ENCODE measurements at places on chromosomes 4 and X. TPM values are rescaled to one million over a fixed set of nuclear protein-coding genes. Genes with fewer than 3 reads are reported as not detected.

- H3K4me1 ChIP-seq = no peaks in the 10 kb centered on the region
- H3K27ac ChIP-seq = no peak overlapping the region
- H3K36me3 ChIP-seq = no peaks in the 10 kb centered on the region
These were observed 750.5 kb downstream of the ADGRL3 start for GRCh38 chr4:61950625-61951024.

- H3K4me3 ChIP-seq = no peak overlapping the region
- H3K27me3 ChIP-seq = no peaks in the 10 kb centered on the region
- peaks cover 5% of the 10 kb centered on the region for H3K4me1 ChIP-seq
- H3K27ac ChIP-seq = no peak overlapping the region
- no peak for DNase-seq
These were observed 7.7 kb downstream of the ABCD1 start for GRCh38 chrX:153732401-153732800.

- no peak overlapping the region for H3K27ac ChIP-seq
- no peaks in the 10 kb centered on the region for H3K27me3 ChIP-seq
- H3K4me1 ChIP-seq = no peaks in the 10 kb centered on the region
- no peaks in the 10 kb centered on the region for H3K36me3 ChIP-seq
These were observed 129.5 kb upstream of the PSAPL1 start for GRCh38 chr4:7564242-7564641.

DNA sequence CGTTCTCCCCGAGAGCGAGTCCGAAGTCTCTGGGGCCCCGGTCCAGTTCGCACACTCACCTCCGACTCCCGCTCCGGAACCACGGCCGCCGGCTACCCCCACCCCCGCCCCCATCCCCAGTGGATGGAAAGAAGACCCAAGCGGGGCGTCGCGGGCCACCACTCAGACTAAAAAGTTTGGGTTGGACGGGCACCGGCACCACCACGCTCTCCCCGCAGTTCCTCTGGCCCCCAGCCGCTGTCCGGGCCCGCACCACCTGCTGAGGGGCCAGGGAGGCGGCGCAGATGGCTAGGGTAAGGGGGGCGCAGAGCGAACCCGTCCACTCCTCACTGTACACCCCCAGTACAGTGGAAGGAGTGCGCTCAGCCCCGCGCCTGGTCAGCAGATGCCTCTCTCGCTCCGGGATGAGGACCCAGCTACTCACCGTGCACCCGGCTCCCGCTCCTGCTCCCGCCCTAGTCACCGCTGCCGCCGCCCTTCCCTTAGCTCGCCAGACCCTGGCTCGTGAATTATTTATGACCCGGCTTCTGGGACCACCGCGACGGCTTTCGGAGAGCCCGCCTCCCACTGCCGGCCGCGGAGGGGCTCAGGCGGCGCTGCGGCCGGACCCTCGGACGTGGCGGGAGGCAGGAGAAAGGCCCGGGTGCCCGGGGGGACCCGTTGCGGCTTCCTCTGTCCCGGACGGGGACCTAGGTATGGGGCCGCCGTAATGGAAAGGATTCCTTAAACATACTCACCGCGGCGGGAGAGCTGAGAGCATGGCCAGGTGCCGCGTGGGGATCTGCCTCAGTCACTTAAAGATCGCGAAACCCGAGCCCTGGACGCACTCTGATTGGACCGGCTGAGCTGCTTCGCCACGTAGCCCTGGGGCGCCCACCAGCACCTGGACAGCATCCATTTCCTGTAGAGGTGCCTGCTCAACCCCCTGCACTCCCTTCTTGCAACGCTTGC is at the start of gene PROM1:
Gene PROM1 (minus strand): TSS at position 783 of the 951 bp plus-strand sequence. CDS start 8,117 bp downstream, outside the sequence.
- no peaks in the 10 kb centered on the region for H3K27me3 ChIP-seq
- no peaks in the 10 kb centered on the region for H3K36me3 ChIP-seq
- H3K4me3 ChIP-seq = peak within 1 kb of the TSS; percentile 27

- no peak for DNase-seq
- no peak overlapping the region for H3K4me3 ChIP-seq
- H3K27me3 ChIP-seq = no peaks in the 10 kb centered on the region
- H3K36me3 ChIP-seq = no peaks in the 10 kb centered on the region
- no peaks in the 10 kb centered on the region for H3K4me1 ChIP-seq
- no peak overlapping the region for H3K27ac ChIP-seq
These were observed 371.7 kb downstream of the BCOR start for GRCh38 chrX:39725928-39726619.

GRCh38 chr4:151105454-151106032 is 6.1 kb downstream of the RPS3A start:
- no peak overlapping the region for H3K4me3 ChIP-seq
- no peak overlapping the region for H3K27ac ChIP-seq
- DNase-seq = no peak
- H3K36me3 ChIP-seq = peaks cover 7% of the 10 kb centered on the region
- H3K27me3 ChIP-seq = no peaks in the 10 kb centered on the region

DNA sequence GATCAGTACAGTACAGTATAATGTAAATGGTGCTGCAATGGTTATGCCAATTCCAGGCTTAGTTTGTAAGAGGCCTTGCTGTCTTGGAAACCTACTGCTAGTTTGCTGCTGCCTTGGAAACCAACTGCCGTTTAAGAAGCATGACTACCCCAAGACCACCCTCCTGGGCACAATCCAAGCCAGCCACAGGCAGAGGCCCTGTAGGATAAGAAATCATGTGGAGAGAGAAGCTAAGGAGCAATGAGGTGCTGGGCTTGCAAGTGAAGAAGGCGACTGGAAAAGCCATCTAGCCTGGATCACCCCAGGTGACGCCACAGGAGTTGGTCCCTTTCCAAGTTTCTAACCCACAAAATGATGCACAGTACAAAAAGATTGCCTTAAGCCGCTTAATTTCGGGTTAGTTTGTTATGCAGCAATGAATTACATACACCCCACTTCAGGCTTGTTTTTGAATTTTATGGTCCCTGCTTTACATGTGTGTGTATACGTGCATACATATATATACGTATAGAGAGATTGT is 16.9 kb downstream of the ZFP42 start:
- H3K36me3 ChIP-seq = no peaks in the 10 kb centered on the region
- no peak overlapping the region for H3K27ac ChIP-seq
- H3K4me3 ChIP-seq = no peak overlapping the region
- H3K27me3 ChIP-seq = no peaks in the 10 kb centered on the region

- no peaks in the 10 kb centered on the region for H3K4me1 ChIP-seq
- no peak for DNase-seq
- no peak overlapping the region for H3K27ac ChIP-seq
These were observed 631.6 kb downstream of the TECRL start for GRCh38 chr4:63777601-63778000.

DNA sequence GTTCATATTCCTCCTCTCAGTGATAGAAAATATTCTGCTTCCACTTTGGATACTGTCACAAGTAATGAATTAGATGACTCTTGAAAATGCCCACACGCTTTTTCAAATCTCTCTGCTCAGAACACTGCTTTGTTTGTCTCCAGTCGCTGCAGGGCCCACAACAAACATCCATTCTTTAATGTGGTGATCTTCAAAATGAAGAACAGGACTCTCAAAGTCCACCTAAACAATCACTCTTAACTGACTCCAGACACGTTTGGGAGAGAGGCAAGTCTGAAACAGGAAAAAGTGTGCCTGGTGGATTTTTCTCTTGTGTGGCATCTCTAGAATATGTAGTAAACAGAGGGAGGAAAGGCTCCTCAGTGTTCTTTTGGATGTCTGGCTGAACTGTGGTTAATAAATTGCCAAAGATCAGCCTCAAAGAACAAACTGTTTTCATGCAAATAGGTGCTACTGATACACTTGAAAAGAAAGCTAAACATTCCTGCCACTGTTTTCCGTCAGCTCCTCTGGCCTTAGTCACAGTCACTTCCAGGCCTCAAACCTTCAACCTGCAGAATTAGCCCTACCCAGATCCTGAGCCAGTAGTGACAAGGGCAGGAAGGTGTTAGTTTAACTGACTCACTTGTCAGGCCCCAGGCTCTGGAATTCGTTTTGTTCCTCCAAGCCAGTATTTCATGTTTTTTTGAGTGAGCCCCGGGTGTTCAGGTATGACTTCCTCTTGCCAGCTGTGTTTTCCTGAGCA is 259.6 kb upstream of the GPC4 start:
- H3K27ac ChIP-seq = no peak overlapping the region
- H3K4me1 ChIP-seq = no peaks in the 10 kb centered on the region
- no peak overlapping the region for H3K4me3 ChIP-seq
- no peak for DNase-seq
- H3K36me3 ChIP-seq = no peaks in the 10 kb centered on the region

- H3K27me3 ChIP-seq = no peaks in the 10 kb centered on the region
- H3K27ac ChIP-seq = no peak overlapping the region
- no peak for DNase-seq
- no peaks in the 10 kb centered on the region for H3K4me1 ChIP-seq
- H3K4me3 ChIP-seq = no peak overlapping the region
- no peaks in the 10 kb centered on the region for H3K36me3 ChIP-seq
These were observed 64.9 kb downstream of the SORCS2 start for GRCh38 chr4:7256984-7257810.

DNA sequence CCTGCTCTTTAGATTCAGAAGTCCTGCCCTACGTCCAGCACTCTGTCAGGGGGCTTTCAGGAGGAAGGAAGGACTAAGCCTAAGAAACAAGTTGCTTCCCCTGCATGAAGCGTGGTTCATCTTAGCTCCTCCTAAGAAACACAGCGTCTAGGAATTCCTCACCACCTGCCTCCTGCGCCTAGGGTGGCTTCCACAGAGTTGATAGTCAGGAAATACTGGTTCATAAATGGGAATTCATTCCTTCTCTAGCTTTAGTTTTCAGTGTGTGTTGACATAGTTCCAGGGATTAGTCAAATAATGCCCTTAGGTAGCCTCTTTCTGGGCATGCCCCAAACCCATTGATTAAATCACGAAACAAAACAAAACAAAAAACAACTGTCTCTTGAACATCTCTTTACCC is 1.7 kb upstream of the MXRA5 start:
- H3K4me1 ChIP-seq = no peaks in the 10 kb centered on the region
- DNase-seq = no peak
- no peak overlapping the region for H3K27ac ChIP-seq
- no peak overlapping the region for H3K4me3 ChIP-seq
- H3K36me3 ChIP-seq = no peaks in the 10 kb centered on the region

- no peaks in the 10 kb centered on the region for H3K27me3 ChIP-seq
- no peaks in the 10 kb centered on the region for H3K4me1 ChIP-seq
- DNase-seq = no peak
- H3K36me3 ChIP-seq = no peaks in the 10 kb centered on the region
These were observed 16.1 kb downstream of the ABLIM2 start for GRCh38 chr4:8142556-8142955.

The FREM3 gene
- total RNA-seq = not detected

The CFAP99 gene
- 0.27 TPM for total RNA-seq
